ENCODE measurements at places on chromosomes 6 and 20. TPM values are rescaled to one million over a fixed set of nuclear protein-coding genes. Genes with fewer than 3 reads are reported as not detected.

DNA sequence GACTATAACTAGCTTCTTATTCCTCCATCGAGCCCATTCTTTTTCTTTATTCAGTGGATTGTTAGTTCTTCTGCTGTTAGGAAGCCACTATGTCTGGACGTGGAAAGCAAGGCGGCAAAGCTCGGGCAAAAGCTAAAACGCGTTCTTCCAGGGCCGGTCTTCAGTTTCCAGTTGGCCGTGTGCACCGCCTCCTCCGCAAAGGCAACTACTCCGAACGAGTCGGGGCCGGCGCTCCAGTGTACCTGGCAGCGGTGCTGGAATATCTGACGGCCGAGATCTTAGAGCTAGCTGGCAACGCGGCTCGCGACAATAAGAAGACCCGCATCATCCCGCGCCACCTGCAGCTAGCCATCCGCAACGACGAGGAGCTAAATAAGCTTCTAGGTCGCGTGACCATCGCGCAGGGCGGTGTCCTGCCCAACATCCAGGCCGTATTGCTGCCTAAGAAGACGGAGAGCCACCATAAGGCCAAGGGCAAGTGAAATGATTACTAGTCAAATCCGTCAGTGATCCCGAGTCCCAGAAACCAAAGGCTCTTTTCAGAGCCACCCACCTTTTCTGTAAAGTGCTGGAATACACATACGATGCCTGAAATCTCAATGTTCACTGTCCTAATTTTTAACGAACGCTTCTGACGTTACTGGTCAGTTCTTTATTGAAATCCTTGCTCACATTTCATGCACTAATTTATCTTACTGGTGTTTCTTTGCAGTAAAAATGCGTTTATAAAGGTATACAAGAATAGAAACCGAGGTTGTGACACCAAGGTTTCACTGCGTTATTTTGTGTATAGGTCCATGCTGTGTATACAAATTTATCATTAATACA, 129.9 kb downstream of the HFE start:
- DNase-seq: peak; percentile 83

GRCh38 chr6:42720739-42721138, 1.7 kb downstream of the PRPH2 start:
- DNase-seq: no peak

GRCh38 chr6:70575899-70576495, 9.3 kb downstream of the SDHAF4 start:
- DNase-seq: no peak

- no peak for DNase-seq
These were observed 69.2 kb downstream of the PRDM1 start for GRCh38 chr6:106155219-106155830.

- no peak for DNase-seq
These were observed 11.6 kb upstream of the ASCC3 start for GRCh38 chr6:100892693-100893092.

DNA sequence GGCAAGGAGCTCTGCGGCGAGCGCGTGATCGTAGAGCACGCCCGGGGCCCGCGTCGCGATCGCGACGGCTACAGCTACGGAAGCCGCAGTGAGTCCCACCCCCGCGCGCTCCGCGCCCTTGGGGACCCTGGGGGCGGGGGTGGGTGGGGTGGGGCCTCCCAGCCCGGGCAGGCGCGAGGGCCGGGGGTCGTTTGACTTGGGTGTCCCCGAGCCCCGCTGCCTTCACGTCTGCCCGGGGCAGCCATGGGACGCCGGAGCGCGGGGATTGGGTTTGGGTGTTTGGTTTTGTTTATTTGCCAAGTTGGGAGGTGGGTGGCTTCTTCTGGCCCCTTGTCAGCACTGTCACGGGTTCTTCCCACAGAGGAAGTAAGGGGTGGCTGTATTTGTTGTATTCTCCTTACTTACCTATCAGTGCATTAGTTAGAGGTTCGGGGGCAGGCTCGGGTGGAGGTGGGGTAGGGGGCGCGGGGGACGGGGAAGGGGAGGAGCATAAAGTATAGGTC, 777 bp downstream of the SRSF6 start:
- no peak for DNase-seq

- DNase-seq: no peak
These were observed 620 bp downstream of the TJAP1 start for GRCh38 chr6:43478008-43478372.

DNA sequence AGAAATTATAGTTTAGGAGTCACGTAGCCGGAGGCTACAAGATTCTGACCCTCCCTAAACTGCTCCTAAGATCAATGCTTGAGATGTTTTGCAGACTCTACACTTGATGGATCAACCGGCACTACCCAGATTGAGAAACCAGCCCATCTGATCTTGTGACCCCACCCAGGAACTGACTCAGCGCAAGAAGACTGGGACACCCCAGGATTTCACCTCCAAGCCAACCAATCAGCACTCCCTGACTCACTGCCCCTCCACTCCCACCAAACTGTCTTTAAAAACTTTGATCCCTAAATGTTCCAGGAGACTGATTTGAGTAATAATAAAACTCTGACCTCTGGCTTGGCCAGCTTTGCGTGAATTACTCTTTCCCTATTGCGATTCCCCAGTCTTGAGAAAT, 99.8 kb downstream of the OPRM1 start:
- DNase-seq: no peak

DNA sequence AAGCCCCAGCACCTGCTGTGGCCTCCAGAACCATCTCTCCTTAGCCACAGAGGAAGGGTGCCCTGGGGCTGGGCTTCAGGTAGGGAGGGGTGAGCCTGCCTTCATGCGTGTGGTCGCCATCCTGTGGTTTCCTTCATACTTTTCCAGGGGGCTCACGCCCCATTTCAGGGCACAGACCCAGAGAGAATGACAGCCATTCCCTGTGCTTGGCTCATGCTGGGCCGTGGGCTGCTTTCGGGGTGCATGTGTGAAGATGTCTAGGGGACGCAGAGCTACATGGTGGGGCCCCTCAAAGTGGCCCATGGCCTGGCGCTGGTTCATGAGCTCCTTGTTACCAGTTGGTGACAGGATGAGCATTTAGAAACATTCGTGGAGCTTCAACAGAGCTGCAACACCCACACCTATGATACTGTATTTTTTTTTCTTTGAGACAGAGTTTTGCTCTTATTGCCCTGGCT, 190.3 kb upstream of the SLC24A3 start:
- DNase-seq: no peak

GRCh38 chr6:149501768-149502167, 17.0 kb upstream of the ZC3H12D start:
- no peak for DNase-seq

GRCh38 chr6:21842875-21843645, 249.5 kb downstream of the SOX4 start:
- DNase-seq: no peak

DNA sequence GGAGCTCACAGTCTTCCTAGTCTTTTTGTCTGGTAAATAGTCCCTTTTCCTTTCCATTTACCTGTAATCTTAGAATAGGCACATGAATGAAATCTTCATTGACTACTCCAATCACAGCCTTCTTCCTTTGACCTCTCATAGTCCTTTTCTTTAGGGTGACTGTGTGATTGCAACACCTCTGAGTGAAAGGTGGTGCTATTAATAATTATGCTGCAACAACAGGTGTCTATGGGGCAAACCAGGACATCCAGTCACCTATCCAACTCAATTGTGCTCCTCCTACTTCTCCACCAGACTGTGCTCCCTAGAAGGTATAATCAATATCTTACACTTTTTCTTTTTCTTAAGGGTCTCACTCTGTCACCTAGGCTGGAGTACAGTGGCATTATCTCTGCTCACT, 29.4 kb downstream of the RIPOR2 start:
- no peak for DNase-seq

- no peak for DNase-seq
These were observed 281.9 kb upstream of the RNF24 start for GRCh38 chr20:4297127-4297826.

- no peak for DNase-seq
These were observed 6.6 kb upstream of the BTBD9 start for GRCh38 chr6:38646166-38646878.

- no peak for DNase-seq
These were observed 57.1 kb downstream of the GOPC start for GRCh38 chr6:117545161-117545595.

- no peak for DNase-seq
These were observed 1.2 kb downstream of the MAK start for GRCh38 chr6:10837009-10837621.

GRCh38 chr6:132961610-132962009, 147.2 kb downstream of the RPS12 start:
- DNase-seq: no peak

- no peak for DNase-seq
These were observed 68.1 kb downstream of the ADGB start for GRCh38 chr6:146666909-146667308.

DNA sequence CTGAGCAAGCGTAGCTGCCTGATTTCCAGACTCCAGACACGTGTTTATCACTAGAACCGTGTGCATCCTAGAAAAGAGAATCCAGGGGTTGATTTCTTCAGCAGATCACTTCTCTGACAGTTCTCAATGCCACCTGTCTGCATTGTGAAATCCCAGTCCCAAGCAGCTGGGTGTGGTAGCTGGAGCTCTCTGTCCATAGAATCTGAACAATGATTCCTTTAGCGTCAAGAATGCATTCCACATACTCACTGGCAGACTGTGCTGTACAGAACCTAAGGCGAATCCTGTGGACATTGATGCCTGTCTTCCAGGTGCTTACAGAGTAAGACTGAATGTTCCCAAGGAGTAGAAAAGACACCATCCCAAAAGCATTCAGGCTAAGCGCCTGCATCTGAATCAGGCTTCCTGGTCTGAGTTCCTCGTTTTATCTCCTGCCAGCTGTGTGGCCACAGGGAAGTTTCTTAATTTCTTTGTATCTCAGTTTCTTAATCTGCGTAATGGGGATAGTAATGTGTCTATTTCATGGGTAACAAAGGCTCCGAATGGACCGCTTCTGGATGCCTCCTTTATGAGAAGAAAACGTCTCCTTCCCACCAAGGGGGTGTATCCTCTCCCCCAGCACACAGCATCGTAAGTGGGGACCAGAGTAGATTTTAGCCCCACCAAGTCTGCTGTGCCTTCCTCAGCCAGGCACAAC, 10.4 kb upstream of the TRAF3IP2 start:
- DNase-seq: no peak

CD93 gene
- 0.48 TPM for total RNA-seq

EPB41L1 gene
- 0.62 TPM for total RNA-seq

BTN1A1 gene
- 0.11 TPM for total RNA-seq

STMND1 gene
- total RNA-seq: not detected

GATA5 gene
- not detected for total RNA-seq

SLC22A16 gene
- total RNA-seq: not detected

PLCB1 gene
- 6.1 TPM for total RNA-seq

B3GALT4 gene
- total RNA-seq: 35.4 TPM

GNRH2 gene
- 1.6 TPM for total RNA-seq

Measured in activated naive CD8-positive, alpha-beta T cell treated with anti-CD3 and anti-CD28 coated beads, Interleukin-2, amount 10 ng/mL, durations not matched to agents 7 days and 5 days (primary cell).